ENCODE measurements at places on chromosomes 2 and 18. TPM values are rescaled to one million over a fixed set of nuclear protein-coding genes. Genes with fewer than 3 reads are reported as not detected.

The ADAM23 gene
- total RNA-seq: 78.7 TPM

DNA sequence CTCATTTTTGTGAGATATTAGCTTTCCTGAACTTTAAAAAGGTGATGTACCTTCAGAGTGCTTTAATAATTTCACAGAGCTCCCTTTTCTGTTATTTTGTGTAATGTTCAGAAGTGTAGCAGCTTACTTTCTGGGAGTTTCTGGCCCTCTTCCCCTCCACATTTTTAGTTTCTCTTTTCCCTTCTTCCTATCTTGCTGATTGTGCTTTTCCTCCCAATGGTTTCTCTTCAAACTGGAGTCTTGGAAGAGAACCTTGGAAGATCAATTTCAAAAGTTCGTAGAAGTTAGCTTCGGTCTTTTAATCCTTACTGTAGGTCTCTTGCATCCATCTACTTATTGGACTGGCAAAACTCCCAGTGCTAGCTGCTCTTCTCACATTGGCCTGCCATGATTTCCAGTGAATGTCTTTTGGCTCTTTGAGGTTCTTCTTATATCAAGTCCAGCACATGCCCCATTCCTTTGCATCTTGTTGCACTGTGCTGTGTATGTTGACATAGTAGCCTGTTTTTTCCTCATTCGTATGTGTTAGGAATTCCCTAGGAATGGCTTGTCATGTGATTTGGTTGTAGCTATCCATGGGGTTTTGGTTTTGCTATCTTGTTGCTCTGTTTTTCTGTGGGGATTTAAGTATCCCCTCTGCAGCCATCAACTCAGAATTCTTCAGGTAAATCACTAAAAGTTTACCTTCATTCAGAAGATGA, 7.8 kb downstream of the CCNT2 start:
- no peak for DNase-seq

The INHA gene
- total RNA-seq: 0.59 TPM

The CD207 gene
- 0.16 TPM for total RNA-seq

DNA sequence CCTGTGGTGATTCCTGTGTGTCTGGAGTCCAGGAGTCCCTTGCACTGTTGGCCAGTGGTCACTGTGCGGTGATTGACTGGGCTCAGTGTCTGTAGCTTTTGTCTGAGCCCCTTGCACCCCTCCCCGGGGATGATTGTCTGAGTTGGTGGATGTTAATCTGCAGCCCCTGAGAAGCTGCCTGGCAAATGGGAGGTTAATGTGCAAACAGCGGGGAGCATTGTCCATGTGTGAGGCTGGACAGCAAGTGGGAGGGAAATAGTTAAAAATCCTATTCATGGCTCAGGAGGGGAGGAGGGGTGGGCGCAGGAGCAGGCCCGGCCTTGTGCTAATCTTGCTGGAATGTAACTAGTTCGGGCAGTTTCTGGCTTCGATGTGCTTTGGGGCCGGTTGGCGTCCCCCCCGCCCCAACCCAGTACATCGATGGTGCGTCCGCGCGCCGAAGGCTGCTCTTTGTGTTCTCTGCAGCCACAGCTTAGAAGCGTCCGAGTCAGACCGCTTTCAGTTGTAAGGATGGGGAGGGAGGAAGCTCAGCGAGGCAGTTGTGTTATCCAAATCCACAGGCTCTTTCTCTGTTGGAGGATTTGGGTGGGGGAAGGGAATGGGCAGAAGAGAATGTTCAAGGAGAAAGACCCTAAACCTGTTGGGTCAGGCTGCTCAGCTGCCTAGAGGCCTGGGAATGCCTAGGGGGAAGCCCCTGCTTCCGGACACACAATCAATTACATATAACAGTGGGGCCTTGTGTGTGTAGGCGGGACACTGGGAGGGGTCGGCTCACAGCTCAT, 71.8 kb downstream of the TGOLN2 start:
- no peak for DNase-seq

The TUBB8B gene
- total RNA-seq: not detected

The PPP4R3B gene
- 29.6 TPM for total RNA-seq

GRCh38 chr2:96414161-96414710, 78.7 kb downstream of the NCAPH start:
- no peak for DNase-seq

GRCh38 chr2:145851730-145852129, 1331.8 kb upstream of the ZEB2 start:
- DNase-seq: no peak

GRCh38 chr2:14716319-14716718, 83.8 kb downstream of the LRATD1 start:
- no peak for DNase-seq

DNA sequence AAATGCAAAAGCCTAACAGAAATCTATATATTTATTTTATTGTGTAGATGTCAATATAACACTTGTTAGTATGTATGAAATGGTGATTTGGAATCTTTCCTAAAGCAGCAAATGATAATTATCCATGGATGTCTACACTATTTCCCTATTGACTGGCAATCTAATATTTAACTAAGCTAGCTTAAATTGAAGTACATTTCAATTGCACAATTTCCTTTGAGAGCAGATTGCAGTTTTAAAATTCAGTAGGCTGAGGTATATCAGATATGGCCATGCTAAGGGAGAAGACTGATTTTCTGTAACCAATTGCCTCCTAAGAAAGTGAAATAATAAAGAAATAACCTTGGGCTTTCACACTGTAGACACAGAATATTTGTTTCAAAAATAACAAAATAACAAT, 90.1 kb upstream of the KCNJ3 start:
- DNase-seq: no peak

DNA sequence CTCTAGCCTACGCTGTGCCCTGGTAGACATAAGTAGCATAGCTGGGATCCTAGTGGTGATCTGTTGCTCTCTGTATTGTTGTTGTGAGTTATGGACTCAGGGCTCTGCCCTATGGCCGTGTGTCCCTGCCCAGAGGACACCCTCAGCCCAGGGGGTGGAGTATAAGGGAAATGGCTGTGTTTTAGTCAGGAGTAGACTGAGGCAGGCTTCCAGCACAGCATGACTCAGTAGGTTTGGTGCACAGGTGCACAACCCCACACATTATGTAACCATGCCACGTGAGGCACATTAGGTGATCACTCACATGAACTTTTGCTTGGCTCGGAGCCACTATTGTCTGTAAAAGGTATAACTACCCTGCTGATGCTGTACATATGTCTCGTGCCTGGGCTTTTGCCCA, 59.9 kb upstream of the PEX13 start:
- no peak for DNase-seq

DNA sequence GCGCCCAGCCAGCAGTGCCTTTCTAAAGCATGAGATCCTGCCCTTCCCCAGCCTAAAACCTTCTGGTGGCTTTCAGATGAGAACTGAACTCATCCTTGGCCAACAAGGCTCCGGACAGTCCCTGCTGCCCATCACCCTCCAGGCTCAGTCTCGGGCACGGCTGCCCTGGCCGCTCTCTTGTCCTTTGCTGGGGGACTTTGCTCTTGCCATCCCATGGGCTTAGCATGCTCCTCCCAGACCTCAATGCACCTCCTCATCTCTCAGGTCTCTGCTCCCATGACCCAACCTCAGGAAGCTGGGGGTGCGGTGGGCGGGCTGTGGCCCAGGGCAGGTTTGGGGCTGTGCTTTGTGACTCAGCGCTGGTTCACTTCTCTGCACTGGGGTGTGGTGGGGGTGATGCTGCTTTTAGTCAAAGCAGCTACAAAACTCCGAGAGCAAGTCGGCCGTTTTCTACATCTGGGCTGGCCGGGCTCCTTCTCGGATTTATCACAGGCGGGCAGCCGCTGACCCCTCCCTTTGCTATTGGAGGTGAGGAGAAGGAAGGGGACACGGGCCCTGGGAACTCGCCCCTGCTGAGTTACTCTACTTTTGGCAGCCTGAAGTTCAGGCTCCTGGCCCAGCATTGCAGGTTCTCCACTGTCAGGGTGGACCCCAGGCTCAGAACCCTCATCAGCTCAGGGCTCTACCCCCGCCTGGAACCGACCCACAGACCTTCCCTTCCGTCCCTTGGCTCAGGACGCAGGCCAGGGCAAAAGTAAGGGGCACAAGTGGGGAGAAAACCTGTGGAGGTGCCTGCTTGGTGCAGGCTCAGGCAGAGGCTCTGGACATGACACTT, 90.6 kb upstream of the TAF1B start:
- DNase-seq: no peak

The ZCCHC2 gene
- 19.1 TPM for total RNA-seq

DNA sequence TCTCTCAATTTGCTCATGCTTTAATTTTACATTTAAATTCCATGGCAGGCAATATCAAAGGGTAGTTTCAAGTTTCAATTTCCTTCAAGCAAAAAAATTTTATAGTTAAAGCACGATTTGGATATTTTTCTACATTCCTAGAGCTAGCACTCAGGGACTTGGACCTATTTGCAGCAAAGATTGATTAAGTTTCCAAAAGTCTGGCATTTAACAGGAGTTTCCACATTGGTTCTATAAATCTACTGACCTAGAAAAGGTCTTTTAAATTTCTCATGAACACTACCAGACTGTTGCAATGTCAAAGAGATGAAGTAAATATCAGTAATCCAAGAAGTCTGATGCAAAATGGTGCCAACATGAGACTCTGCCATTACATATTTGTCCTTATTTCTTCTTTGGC, 253.7 kb upstream of the LINC00305 start:
- DNase-seq: no peak

GRCh38 chr2:29262681-29263260, 147.6 kb downstream of the CLIP4 start:
- DNase-seq: peak; percentile 9

The POMC gene
- total RNA-seq: 3.1 TPM

The REG1B gene
- total RNA-seq: not detected

GRCh38 chr18:77191071-77191751, 58.4 kb upstream of the GALR1 start:
- DNase-seq: no peak

- DNase-seq: no peak
Observed at GRCh38 chr2:16566701-16567100, 98.9 kb downstream of the CYRIA start.

DNA sequence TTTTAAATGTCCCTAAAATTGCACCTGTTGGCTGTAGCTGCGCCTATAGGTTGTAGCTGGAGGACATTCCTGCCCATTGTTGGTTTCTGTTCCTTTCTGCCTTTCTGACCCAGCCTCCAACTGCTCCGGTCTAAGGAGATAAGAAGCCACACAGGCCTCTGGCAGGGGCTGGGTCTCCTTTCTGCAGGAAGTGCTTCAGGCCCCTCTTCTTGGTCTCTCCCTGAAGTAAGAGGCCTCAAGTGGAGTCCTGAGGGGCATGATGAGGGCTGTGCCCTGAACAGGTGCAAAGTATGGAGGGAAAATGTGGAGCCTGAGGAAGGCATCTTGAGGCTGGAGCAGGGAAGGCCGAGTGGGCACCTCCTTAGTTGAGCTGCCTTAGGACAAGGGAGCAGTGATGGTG, 10.4 kb upstream of the SFTPB start:
- DNase-seq: peak; percentile 49

DNA sequence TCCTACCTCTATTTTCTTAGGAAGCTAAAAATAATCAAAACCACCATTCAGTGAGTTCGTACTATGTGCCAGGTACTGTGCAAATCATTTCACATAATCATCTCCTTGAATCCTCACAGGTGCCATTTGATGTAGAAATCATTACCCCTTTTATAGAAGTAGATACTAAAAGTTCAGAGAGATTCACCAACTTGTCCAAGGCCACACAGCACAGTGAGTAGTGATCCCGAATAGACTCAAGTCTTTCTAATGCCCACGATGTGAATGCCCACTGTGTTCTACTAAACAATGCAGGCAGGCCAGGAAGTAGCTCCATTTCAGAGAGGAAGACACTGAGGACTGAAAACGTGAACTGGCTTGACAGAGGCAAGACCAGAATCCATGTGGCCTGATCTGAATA, 68.8 kb downstream of the ANTXR1 start:
- no peak for DNase-seq

- DNase-seq: no peak
Observed at GRCh38 chr2:233413046-233413445, 58.8 kb downstream of the DGKD start.

- no peak for DNase-seq
Observed at GRCh38 chr2:224157655-224158054, 118.6 kb upstream of the SERPINE2 start.

- DNase-seq: no peak
Observed at GRCh38 chr2:210671065-210671464, 114.7 kb downstream of the CPS1 start.

- no peak for DNase-seq
Observed at GRCh38 chr18:44824884-44825283, 144.2 kb downstream of the SETBP1 start.

The TSPYL6 gene
- total RNA-seq: 0.11 TPM

GRCh38 chr2:104745846-104746245, 108.1 kb upstream of the POU3F3 start:
- DNase-seq: no peak

- DNase-seq: no peak
Observed at GRCh38 chr18:31192086-31192776, 29.6 kb upstream of the DSC1 start.

DNA sequence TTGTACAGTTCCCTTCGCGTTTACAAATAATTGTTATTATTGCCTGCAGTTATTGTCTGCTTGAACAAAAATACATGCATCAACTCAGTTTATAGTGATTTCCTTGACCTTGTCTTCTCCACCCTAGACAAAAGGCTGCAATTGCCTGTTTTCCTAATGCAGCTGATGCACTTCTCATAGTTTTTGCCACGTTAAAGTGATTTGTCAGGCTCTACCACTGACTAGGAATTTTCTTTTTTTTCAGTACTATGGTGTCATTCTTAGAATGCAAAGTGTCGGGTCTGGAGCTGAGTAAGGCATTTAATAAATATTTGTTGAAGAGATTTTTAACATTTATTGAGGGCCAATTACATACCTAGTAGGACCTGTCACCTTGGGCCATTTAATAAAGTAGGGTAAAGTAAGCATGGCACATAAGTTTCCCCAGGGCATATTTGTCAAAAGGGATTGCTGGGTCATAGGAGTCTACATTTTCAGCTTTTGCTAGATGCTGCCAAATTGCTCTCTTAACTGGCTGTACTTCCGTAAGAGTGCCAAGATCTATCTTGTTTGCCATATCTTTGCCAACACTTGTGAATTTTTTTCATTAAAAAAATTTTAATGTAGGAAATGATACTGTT, 24.1 kb downstream of the ACSL3 start:
- DNase-seq: no peak

GRCh38 chr2:48572816-48573215, 42.9 kb downstream of the STON1 start:
- no peak for DNase-seq

GRCh38 chr2:27992787-27993401, 102.4 kb downstream of the BABAM2 start:
- no peak for DNase-seq

DNA sequence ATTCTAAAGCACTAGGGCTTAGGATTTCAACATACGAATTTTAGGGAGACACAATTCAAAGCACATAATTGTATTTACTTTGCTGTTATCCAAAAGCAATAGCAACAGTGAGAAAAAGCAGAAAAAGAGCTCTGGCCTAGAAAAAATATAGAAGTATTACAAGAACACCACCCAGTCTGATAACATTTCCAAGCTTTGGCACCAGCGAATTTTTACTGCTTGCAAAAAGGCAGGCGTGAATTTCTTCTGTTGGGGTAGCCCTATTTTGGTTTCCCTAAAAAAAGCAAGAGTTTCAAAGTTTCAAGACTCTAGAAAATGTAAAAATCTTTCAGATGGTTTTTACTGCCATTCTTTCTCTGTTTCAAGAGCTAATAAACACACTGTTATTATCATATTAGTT, 292.7 kb downstream of the DPP10 start:
- DNase-seq: no peak

The XPO1 gene
- 71.8 TPM for total RNA-seq

The TMEM163 gene
- total RNA-seq: 0.38 TPM

- DNase-seq: no peak
Observed at GRCh38 chr2:84938194-84938879, 32.6 kb upstream of the KCMF1 start.

The OSBPL6 gene
- 5.5 TPM for total RNA-seq

GRCh38 chr2:64404002-64404731, 49.8 kb upstream of the LGALSL start:
- DNase-seq: peak; percentile 91

- DNase-seq: peak; percentile 35
Observed at GRCh38 chr2:3280683-3281520, 96.7 kb downstream of the EIPR1 start.

All from cardiac septum (tissue), 1 donor.